ENCODE measurements at places on chromosomes 5 and 9. TPM values are rescaled to one million over a fixed set of nuclear protein-coding genes. Genes with fewer than 3 reads are reported as not detected.

GRCh38 chr9:101527066-101527465 lies 6.6 kb upstream of the RNF20 start:
- DNase-seq, result no peak

GRCh38 chr9:76359365-76359764 lies 34.9 kb downstream of the RFK start:
- DNase-seq, result no peak

DNA sequence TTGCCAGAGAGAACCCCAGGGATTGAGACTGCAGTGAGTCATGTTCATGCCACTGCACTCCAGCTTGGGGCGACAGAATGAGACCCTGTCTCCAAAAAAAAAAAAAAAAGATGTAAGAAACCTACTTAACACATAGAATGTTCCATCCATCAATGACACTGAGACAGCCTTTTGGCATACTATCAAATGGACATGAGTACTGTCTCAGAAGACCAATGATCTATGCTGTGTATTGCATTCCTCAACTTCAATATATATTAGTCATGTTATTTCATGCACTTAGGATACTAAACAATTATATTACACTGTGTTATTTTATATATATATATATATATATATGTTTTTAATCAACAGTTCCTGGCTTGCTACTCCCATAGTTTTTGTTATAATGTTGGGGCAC lies 57.1 kb upstream of the ANKH start:
- DNase-seq, result no peak

C9orf43 gene
- total RNA-seq, result 0.22 TPM

ANXA1 gene
- total RNA-seq, result 161 TPM
